ENCODE measurements at places on chromosomes 11 and 22.

GRCh38 chr11:59255281-59255680 lies 42.6 kb upstream of the MPEG1 start:
- no peak for DNase-seq

GRCh38 chr11:92902417-92902816 lies 67.0 kb upstream of the MTNR1B start:
- DNase-seq: no peak

DNA sequence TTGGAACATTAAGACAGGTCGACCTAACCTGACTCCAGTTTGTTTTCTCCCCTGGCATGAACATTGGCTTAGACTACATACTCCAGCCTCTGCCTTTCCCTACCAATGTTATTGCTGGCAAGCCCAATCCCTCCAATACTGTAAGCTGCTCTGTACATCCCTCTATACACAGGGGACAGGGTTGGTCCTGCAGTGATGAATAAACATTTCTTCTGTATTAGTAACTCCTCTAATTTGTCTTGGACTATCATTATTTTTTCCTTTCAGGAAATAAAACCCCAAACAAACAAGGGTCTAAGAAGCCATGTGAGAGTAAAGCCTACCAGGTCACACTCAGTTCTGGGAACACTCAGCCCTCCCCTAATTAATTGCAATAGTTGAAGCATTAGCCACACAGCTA lies 35.1 kb upstream of the FJX1 start:
- DNase-seq: no peak

- no peak for DNase-seq
Observed at GRCh38 chr11:114244726-114245394, 51.3 kb upstream of the NNMT start.

DNA sequence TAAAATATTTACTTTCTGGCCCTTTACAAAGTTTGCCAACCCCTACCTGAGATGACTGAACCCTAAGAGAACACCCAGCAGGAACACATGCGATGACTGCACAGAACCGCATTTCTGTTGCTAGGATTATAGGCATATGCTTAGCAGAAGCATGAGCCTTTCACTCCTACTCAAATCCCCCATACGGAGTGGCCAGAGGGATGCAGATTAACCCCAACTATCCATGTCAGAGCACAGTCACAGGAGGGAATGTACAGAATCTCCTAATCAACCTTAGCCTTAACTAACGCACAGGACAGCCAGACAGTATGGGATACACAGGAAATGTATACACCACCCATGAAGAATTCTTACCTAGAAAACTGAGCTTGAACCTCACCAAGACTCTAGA lies 6.2 kb downstream of the HPS4 start:
- DNase-seq: no peak

DNA sequence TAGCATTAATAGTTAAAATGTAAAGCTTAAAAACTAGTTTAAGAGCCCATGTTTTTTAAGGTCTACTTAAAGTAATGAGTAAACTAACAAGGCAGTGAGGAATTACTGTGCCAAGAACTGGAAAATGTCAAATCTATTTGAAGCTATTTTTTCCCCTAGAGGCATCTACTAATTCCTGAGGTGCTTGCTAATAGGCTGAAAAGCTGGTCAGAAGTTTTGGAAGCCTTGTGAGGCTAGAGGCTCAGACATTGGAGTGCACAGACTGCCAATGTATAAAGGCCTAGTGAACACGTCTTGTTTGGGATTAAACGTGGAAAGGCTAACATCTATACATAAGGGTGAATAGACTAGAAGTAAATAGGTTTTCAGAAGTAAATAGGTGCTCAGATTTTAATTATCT lies 136.5 kb upstream of the C11orf87 start:
- DNase-seq: no peak

GRCh38 chr11:31240340-31240904 lies 129.1 kb downstream of the DCDC1 start:
- DNase-seq: no peak

DNA sequence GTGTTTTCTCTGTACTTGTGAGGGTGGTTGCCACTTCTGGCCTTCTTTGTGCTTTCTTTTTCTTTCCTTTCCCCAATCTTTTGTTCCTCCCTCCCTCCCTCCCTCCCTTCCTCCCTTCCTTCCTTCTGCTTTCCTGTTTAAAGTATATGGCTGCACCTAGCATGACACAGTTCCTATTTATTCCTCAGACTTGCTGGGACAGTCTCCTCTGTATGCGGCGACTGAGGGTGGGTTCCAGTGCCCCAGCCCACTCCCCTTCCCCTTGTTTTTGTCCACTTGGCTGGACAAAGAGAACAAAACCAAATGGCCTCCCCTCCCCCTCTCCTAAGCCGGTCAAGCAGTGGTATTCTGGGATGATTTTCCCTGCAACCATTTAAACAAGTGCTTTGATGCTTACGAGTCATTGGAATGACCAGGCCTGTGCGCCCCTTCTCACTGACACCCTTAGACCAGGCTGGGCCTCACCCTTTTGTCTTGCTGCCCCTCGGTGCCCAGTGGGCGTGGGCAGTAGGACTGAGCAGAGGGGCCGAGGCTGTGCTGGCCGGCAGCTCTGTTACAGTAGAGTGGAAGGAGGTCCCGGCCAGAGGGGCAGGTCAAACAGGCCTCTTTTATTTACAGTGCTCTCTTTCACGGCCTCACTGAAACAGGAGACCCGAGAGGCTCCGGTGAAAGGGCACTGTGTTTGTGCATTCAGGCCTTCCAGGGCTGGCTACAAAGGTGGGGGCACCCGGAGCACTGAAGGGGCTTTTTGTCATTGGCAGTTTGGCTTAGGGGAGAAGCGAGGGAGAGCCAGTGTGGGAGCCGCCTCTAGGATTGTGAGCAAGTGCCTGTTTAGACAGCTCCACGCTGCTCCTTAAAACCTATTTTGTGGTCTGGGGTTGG lies 32.2 kb downstream of the ZBTB16 start:
- no peak for DNase-seq

DNA sequence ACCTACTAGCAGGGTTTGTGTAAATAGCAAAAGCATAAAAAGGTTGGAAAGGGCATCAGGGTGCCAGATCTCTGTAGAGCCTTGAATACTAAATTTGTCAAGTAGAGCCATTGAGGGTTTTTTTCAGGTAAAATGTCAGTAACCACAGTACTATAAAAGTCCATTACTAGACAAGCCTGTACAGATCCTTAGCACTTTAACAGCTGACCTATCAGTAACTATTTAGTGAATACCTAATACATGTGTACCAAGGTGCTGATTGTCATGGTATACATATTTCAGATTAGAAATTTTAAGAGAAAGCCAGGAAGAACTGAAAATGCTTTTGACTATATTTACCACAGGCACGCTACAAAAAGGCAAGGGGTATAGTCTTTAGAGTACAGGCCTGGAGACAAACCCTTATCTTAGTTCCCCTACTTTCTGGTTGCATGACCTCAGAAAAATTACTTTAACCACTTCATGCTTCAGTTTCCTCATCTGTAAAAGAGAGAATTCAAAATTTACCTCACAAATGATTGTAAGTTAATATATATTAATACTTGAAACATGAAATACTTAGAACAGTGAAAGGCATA lies 57.9 kb downstream of the RAB38 start:
- no peak for DNase-seq

GRCh38 chr11:64367931-64368672 lies 9.1 kb downstream of the RPS6KA4 start:
- DNase-seq: no peak

DNA sequence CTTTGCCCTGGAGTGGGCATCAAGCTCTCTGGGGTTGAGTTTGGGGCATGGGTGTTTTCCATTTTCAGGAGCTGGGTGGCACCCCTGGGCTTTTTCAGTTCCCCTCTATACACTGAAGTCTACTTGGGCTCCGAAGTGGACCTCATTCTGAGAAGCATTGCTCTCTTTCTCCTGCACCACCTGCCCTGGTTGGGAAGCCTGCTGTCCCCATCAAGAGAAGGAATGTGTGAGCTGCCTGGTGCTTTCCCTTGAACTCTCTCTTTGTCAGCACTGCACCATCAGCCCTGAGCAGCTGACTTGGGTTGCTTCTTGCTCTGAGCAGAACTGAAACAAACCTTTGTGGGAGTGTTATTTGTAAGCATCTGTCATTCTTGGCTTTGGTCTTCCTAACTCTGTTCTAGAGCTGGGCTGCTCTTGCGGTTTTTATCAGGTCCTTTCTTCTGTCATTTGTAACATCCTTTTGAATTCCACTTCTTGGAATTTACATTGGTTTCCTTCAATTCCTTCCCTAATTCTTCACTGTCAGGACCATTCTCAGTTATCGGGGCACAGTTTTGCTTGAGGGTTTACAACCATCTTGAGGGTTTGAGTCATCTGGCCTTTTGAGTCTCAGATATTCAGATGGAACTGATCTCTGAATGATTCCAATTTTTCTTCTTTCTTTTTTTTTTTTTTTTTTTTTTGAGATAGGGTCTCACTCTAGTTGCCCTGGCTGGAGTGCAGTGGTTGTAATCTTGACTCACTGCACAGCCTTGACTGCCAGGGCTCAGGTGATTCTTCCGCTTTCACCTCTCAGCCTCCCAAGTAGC lies 20.5 kb downstream of the UBE2L3 start:
- no peak for DNase-seq

GRCh38 chr11:2199466-2200341 lies 28.1 kb upstream of the TH start:
- no peak for DNase-seq

DNA sequence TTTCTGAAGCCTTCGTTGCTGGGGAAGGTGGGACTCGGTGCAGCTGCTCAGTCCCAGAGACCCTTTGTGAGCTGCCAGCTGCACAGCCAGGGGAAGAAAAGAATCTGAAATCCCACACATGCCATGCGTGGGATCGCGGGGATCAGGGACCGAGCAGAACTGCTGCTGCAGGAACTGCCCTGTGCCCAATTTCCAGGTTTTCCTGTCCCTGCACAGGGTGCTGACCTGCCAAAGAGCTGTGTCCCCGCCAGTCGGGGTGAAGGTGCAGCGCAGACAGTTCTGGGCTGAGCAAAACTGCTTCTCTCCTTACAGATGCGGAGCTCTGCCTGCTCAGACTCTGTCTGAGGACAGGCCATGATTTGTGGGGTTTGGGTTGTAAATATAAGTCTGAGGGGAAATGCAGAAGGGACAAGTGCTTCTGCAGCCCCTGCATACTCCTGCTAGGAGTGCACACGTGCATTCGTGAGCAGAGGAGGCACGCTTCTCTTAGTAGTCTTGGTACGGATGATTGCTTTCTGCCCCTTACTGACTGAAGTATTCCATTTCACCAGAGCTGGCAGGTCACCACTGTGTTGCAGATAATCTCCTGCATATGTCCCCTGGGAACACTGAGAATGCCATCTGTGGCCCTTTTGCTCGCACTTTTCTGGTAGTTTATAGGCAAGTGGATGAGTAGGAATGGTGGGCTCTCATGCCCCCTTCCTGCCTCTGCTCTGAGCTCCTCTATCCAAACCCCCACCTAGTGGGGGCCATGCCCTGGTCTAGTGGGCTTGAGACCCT lies 141.4 kb downstream of the PARVA start:
- no peak for DNase-seq

DNA sequence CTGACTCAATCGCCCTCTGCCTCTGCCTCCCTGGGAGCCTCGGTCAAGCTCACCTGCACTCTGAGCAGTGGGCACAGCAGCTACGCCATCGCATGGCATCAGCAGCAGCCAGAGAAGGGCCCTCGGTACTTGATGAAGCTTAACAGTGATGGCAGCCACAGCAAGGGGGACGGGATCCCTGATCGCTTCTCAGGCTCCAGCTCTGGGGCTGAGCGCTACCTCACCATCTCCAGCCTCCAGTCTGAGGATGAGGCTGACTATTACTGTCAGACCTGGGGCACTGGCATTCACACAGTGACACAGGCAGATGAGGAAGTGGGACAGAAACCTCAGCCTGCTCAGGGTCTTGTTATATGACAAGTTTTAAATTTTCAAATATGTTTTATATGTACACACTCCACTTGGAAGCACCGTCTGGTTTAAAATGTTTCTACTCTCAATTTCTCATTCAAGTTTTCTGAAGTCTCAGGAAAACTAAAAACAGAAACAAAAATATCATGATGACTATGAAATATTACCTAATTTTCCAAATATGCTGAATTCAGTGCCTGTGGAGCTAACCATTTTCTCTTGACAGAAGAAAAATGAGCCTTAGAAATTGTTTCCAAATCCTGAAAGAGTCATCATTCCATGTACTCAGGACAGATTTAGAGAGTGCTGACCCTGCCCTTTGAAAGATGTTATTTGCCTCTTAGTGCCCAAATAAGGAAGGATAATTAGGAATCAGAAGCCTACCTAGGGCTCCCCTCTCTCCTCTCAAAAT lies 48.8 kb upstream of the TOP3B start:
- no peak for DNase-seq

DNA sequence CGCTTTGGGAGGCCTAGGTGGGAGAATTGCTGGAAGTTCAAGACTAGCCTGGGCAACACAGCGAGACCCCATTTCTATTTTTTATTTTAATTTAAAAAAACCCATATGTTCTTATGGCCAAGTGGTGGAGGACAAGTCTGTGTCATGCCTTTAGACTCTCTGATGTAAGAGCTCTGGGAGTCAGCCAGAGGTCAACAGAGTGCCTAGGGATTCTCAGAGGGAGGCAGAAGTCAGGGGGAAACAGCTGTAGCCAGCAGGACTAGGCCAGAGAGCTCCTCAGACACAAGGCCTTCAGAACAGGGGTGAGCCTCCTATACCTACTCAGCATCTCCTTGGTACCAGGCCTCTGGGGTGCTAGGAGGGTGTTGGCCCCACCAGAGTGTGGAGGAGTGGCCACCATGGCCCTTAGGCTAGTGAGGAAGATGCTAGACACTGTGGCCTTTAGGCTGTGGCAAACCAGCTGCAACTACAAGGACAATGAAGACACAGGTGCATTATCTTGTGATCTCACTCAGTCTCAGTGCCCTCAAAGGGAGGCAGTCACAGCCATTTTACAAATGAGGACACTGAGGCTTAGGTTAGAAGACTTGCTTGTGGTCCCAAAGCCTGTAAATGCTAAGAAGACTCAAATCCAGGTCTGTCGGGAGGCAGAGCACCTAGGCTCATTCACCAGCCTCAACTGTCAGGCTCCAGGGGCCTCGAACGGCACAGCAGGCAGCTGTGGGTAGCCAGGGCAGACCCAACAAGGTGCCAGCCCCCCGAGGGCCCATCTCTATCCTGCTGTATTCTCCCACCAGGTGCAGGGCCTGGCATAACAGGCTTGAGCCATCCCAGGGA lies 5.0 kb downstream of the ZP1 start:
- DNase-seq: no peak

GRCh38 chr11:89457190-89457589 lies 34.0 kb downstream of the NOX4 start:
- DNase-seq: no peak

GRCh38 chr11:44313761-44314489 lies 4.0 kb upstream of the ALX4 start:
- no peak for DNase-seq

- no peak for DNase-seq
Observed at GRCh38 chr11:68826726-68827125, 15.0 kb downstream of the CPT1A start.

DNA sequence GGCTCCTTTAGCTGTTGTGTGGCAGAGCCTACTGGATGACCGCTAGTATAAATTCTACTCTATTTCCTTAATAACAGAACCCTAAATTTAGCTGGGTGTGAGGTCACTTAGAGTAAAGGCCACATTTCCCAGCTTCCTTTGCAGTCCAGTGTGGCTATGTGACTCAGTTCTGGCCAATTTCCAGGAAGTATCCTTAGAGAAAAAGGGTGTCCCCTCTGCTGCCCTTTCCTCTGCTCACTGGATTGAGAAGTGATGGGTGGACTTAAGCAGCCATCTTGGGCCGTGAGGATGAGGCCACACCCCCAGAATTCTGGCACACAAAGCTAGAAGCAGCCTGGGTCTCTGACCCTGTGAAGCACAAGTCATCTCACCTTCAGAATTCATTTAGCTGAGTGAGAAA lies 11.7 kb upstream of the RASD2 start:
- no peak for DNase-seq

All from effector CD4-positive, alpha-beta T cell (primary cell).